Foreskin keratinocyte (primary cell): ENCODE measurements at places on chromosomes 2 and 18.

GRCh38 chr2:234674781-234675201 is 177.9 kb upstream of the ARL4C start:
- DNase-seq = no peak

DNA sequence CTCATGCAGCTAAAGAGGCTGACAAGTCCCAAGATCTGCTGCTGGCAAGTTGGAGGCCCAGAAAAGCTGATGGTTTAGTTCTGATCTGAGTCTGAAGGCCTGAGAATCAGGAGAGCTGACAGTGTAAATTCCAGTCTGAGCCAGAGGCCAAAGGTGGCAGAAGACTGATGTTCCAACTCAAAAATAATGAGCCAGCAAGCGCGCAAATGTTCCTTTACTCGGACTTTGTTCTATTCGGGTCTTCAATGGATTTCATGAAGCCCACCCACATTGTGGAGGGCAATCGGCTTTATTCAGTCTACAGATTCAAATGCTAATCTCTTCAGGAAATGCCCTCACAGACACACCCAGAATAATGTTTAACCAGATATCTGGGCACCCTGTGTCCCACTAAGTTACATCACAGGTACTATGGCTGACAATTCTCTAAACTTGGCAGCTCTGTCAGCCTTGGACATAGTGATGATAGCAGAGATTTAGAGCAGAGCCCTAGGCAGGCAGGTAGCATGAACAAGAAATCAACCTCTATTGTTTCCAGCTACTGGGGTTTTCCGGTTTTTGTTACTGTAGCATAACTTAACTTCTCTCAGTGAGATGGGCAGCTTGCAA is 318.5 kb downstream of the HRH4 start:
- DNase-seq = no peak

DNA sequence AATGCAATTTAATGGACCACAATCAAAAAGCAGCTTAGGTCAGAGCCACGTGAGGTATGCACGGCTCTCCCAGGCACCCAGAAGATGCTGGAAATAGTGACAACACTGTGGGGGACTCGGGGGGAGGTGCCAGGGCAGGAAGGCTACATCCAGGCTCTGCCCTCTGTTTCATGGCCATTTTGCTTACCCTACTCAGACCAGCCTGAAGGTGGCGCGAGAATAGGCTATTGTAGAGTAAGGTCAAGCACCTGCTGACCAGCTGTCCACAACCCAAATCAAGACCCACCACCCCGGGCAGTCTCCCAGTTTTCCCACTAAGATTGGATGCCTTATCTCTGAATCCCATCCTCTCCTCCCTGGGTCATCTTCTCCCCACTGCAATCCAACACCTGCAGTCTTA is 115.7 kb downstream of the VIT start:
- DNase-seq = no peak

DNA sequence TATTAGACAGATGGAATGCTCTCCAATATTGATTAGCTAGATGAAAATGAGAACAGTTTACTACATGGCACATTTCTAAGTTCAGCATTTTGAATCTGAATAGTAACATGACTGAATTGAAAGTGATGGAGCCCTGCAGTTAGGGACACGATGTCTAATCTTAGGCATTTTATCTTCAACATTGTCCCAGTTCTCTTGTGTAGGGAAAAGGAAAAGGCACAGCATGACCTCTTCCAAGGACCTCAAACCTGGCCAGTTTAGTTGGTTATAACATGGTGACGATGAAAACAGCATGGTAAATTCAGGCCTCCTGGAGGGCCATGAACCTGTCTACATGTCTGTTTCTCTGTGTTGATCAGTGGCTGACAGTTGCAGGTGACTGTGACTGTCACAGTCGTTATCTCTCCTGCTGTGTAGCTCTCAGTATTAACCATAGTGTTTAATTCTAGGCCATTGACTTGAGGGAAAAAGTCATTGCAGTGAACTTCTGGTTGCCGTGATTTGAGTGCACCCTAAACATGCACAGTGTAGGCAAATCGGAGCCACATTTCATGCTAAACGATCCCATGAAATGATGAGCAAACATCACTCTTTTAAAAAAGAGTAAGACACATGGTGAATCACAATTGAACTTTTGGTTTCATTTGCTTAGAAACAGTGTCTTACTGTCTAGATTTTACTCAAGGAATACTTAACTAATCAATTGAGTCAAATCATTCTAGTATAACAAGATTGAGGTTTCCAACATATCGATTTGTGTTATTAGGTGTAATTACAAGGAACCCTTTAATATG is 129.7 kb downstream of the PHLPP1 start:
- no peak for DNase-seq

DNA sequence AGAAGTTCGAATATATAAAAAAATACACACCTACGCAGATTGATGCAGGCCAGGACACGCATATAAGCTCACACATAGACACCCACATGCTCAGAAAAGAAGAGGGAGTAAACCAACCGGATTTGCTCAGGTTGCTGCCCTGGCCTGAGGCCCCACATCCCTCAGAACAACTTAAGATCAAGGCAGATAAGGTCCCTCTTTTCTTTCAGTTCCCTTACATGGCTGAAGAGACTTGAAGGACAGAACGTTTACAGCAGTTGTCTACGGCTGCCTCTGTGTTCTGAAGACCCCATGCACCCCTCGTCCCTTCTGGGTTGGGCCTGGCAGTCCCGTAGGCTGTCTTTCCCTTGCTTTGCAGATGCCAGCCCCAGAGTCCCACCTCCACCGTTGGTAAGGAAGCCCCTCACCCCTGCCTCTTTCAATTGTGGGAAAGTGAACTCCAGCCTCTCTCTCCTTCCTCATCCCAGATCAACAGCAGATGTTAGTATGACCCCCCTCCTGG is 4.3 kb upstream of the NAGK start:
- DNase-seq = peak; percentile 77

DNA sequence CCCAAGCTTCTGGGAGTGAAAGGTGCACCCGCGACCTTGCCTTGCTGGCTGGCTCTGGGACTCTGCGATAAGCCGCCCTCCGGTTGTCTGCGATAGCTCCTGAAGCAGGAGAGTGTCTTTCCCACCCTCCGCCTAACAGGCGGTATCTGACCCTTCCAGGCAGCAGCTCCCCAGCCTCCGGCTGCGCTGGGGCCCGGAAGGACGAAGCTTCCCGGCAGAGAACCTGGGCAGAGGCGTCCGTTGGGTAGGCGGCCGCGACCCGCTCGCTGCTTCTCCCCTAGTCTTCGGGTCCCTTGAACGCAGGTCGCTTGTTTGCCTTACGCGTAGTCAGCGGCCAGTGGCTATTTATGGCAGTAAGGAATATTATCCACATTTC is 446 bp upstream of the RHBDD1 start:
- no peak for DNase-seq

DNA sequence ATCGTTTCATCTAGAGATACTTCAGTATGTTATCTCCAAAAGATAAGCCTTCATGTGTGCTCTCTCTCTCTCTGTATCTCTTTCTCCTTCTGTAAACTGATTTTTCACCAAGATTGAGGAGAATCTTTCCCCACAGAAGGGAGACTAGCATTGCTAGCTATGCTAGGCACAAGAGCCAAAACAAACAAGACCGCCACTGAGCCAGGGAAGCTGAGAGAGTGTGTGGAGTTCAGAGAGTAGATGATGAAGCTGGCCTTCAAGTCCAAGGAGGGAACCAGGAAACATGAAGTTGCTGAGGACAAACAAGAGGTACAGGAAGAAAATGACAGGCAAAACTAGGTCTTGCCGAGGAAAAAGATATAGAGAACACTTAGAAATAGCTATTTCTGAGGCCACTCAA is 23.4 kb downstream of the DAPL1 start:
- DNase-seq = no peak

- no peak for DNase-seq
These were observed 947.2 kb downstream of the ERBB4 start for GRCh38 chr2:211591426-211591825.

DNA sequence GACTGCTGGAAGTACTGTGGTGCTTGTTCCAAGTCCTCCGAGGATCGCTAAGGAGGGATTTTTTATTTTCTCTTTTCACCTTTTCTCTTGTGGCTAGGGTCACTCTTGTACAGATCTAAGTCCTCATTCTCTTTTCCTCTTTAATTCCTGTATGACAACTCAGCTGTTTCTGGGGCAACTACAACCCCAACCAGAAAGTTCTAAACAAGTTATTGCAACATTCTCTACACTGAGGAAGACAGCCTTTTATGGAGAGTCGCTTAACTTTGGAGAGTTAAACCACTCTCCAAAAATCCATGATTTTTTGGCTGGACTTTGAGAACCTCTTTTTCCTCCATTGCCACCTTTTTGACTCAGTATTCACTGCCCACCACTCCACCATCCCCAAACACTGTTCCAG is 74.0 kb upstream of the SESTD1 start:
- no peak for DNase-seq

GRCh38 chr2:29844713-29845326 is 76.6 kb downstream of the ALK start:
- no peak for DNase-seq

DNA sequence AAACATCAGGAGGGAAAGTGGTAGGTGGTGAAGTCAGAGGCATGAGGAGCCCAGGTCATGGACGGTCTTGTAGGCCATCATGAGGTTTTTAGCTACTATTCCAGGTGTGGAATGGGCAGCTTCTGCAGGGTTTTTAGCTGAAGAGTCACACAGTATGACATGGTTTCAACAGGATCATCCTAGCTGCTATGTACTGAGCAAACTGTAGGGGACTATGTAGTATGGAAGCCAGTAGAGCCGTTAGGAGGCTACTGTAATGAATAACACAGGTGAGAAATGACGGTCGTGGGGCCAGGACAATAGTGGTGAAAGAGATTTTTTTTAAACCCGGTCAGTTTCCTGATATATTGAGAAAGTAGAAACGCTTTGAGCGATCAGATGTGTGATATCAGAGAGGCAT is 167.6 kb upstream of the FN1 start:
- no peak for DNase-seq

- no peak for DNase-seq
These were observed 298.0 kb upstream of the SOX11 start for GRCh38 chr2:5394223-5394622.

GRCh38 chr18:3611313-3612090 is 161.5 kb downstream of the TGIF1 start:
- DNase-seq = no peak

DNA sequence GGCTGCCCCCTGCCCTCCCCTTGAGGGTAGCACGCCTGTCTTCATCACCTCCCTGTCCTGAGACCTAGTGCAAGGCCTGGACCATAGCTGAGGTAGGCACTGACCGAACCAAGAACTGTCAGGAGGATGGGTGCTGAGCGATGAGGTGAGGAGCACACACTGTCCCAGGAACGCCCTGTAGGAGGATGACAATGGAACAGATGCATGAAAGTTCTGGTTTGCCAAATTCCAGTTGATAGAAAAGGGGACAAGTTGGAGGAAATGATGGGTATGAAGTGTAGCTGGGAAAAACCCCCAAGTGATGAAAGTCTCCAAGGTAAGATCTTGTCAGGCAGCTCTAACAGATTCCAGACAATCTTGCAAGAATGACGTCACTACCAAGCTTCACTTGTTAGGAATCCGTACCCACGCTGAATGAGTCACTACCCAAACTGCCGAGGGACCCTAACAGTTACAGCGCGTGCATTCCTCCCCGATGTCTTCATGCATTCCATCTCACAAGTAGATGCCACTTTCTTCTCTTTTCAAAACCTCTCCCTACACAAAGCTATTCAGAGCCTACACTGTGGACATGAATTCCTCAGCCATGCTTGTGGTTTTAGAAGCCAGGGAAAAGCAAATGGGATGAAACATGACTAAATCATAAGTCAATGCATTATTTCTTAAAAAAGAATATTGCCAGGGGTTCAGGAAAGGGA is 27.6 kb downstream of the MRPL33 start:
- peak; percentile 100 for DNase-seq

GRCh38 chr2:217387776-217388387 is 528.0 kb upstream of the TNP1 start:
- no peak for DNase-seq

GRCh38 chr18:47780011-47780725 is 150.3 kb downstream of the SMAD2 start:
- DNase-seq = no peak

- no peak for DNase-seq
These were observed 44.1 kb downstream of the ANKRD44 start for GRCh38 chr2:197266477-197266876.

DNA sequence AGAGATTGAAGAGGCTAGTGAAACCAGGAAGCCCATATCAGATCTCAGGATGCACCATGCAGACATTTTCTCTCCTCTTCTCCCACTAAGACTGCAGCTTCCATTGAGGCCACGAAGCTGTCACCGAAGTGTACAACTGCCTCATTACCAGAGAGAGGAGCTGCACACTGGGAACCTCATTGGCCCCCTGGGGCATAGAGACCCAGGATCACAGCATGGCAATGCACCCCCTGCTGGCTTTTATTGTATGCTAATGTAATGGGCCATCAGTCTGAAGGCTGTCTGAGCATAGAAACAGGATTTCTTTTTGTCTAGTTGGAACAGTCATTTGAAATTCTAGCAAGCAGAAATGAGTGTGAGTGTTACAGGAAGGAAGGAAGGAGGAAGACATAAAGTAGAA is 861.6 kb upstream of the CELF4 start:
- no peak for DNase-seq

DNA sequence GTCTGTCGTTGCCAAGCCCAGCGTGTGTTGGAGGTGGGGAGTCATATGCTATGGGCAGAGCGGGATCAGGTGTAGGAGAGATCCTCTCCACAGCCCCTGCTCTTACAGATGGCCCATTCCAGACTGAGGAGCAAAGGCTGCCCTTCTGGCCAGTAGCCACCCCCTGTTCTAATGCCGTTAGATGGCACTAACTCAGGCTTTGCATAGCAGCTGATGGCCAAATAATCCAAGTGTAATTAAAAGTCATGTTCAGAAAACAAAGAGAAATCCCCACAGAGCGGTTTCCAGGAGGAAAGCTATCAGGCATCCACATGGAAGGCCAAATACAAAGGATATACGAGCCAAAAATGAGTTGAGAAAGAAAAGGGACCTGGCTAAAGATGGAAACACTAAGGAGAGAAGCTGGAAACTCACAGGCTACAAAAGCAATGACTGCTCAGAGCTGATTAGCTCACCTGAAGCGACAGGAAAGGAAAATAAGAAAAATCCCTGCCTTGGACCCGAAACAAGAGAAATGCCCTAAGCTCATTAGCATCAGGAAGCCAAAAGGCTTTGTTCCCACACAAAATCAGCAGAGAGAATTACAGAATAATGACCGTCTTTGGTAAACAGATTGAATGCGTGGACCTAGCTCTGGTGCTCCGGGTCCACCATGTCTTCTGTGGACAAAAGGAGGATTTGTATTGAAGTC is 1002.4 kb upstream of the KLHL29 start:
- no peak for DNase-seq
